ENCODE measurements at places on chromosomes 4 and X.

- no peak for DNase-seq
These were observed 139.9 kb downstream of the REPS2 start for GRCh38 chrX:17086317-17086716.

GRCh38 chr4:143986180-143986579 lies 33.0 kb downstream of the GYPB start:
- DNase-seq = no peak

DNA sequence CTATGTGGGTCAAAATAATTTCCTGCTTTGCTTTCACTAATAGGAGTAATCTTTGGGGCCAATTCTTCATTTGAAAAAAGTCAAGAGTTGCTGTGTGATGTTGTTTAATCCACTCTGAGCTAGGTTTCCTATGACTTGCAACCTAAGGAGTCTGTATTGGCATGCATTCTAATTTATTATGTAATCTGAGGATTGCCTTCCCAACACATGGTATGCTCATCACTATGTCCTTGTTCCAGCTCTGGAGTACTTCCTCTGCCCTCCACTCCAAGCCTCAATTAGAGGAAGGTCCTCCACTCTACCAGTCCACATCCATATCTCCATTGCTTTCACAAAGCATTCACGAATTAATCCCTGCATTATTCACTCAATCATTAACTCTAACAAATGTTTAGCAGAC lies 56.1 kb downstream of the PPP3CA start:
- no peak for DNase-seq

GRCh38 chrX:68746988-68747387 lies 81.8 kb upstream of the EFNB1 start:
- DNase-seq = no peak

DNA sequence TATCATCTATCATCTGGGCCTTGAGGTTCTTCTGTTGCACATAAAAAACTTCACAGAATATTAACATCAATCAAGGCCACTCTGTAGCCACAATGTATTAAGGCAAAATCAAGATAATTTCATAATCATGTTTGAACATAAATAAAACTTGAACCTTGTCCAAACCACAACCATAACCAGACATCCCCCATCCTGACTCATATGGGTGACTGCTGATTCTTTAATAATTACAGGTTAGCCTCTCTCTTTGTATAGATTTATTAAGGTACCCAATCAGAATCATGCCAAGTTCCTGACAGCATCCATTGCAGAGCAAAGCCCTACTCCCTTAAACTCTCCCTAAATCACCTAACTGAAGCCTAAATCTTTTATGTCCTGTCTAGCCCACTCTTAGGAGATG lies 16.7 kb upstream of the AREG start:
- no peak for DNase-seq

DNA sequence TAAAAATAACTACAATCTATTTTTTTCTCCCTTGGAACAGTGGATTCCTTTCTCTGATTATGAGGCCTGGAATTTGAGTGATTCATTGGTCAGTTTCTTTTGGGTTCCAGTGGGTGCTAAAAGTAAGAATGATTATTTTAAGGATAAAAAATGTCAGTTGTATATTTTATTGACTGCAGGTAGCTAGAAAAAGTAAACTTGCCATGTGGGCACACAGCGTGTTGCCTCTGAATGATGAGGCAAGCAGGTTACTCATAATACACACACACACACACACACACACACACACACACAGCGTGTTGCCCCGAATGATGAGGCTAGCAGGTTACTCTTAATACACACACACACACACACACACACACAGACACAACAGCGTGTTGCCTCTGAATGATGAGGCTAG lies 13.8 kb downstream of the GALNT7 start:
- DNase-seq = no peak

DNA sequence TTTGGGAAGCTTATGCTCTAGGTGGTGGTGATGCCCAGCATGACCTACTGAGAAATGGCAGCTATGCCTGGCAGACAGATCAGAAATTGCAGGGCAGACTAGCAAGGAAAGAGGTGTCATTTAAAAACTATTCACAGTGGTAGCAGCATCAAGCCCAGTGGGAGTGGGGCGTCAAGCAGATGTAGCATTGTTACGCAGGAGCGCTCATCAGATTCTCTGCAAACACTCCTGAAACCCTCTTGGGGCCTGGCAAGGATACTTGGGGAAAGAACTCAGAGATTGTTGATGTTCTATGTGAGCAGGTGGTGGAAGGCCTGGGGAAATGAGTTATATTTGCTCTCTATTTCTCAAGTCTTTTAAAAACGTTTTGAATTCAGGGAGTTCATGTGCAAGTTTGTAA lies 437.6 kb downstream of the RAPGEF2 start:
- DNase-seq = no peak

DNA sequence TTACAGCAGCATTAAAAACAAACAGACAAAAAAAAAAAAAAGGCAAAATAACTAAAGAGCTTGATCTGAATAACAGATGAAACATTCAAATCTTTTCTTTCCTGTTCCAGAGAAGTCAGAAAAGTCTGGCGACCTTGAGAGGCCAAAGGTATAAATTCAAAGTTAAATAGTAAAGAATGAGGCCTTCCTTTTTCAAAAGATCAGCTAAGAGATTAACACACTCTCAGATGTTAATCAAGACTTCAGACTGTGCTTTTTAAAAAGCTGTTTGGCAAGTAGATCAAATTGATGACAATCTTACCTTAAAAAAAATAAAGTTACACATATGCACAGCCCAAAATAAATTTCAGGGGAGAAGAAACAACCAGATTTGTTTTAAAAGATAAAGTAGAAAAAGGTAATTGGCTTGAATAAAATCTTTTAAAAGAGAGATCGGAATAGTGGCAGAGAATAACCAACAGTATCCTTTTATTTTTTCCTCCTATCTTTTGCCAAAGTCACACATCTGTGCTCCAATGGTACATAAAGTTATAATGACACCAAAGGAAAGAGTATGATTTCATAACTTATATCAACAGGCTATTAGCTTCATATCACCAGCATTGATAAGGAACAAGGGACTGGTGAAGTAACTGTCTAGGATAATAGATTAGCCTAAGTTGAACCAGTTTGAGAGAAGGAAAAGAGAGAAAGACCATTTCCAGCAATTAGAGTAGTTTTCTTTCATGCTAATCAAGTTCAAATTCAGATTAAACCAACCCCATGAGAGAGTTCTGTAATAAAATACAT lies 70.4 kb downstream of the METTL14 start:
- no peak for DNase-seq

DNA sequence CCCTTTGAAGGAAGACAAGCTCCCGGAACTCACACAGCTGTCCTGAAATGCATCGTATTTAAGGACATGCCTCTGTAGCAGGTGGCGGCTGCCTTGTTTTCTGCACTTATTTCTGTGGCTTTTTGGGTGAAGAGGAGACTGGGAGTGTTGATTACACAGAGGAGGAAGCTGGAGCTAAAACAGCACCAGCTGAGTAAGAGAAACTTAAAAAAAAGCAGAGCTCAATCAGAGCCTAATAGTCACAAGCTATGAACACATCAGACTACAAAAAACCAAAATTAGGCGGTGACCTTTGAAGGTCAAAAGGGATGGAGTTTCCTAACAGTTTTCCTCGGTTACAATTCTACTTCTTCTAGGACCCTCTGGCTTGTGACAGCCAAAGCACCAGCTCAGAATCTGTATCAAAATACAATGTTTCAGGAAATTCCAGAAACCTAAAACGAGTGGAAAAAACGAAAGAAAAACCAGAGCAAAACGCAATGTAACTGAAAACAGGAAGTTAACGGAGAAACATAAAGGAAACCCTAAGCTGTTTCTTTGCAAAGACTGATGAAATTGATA lies 13.5 kb downstream of the PRKX start:
- no peak for DNase-seq

- no peak for DNase-seq
These were observed 9.9 kb downstream of the ANAPC4 start for GRCh38 chr4:25386926-25387325.

- DNase-seq = no peak
These were observed 35.0 kb upstream of the GYG2 start for GRCh38 chrX:2793752-2794151.

DNA sequence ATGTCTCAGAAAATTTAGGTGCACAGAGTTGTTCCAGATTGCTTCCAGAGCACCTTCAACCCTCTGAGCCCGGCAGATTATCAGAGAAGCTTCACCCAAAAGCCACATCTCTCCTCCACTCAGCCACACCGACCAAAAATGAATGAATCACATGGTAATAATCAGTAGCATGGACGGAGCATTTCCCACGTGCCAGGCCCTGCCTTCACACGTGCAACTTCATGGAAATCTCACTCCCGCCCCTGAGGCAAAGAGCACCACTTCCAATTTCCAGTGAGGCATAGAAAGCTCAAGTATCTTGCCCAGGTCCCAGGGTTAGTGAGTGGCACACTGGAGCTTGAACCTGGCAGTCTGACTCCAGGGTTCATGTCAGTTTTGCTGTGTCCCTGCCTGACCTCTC lies 56.5 kb downstream of the RELL1 start:
- no peak for DNase-seq

DNA sequence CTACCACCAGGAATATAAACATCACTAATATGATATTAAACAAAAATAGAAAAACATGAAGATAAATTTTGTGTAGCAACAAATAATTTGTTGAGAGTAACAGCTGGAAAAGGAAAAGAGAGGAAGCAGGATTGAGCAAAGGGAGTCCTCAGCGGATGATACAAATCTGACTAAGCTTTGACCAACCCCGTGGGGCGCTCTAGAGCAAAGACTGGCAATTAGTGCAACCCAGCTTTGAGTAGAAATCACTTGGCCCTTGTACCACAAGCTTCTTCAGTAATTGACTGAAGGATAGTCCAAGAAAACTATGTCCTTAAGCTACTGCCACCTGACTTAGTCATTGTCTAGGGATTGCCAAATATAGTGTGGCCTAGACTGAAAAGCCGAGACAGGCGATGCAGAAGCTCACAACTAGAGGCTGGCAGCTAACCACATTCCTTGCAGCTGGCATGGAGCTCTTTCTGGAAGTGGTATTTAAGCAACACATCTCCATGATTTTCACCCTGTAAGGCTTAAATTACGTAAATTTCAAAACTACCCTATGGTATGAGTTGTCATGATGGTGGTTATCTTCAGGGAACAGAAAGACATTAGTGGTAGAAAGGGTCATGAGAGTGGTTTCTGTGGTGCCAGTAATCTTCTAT lies 396.0 kb downstream of the PDGFC start:
- DNase-seq = no peak

GRCh38 chr4:110793381-110793801 lies 170.5 kb upstream of the PITX2 start:
- DNase-seq = no peak

DNA sequence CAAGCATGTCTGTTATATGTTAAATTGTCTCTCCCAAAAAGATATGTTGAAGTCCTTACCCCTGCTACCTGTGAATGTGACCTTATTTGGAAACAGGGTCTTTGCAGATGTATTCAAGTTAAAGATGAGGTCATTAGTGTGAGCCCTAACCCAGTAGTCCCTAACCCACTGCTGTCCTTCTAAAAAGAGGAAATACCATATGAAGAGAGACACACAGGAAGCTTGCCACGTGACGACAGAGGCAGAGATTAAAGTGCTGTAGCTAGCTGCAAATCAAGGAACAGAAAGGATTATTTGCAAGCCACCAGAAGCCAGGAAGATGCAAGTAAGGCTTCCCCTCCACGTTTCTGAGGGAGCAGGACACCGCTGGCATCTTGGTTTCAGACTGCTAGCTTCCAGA lies 150.1 kb downstream of the HNRNPD start:
- peak; percentile 79 for DNase-seq

- no peak for DNase-seq
These were observed 645 bp downstream of the AMMECR1 start for GRCh38 chrX:110317061-110317819.

- no peak for DNase-seq
These were observed 16.9 kb upstream of the PHEX start for GRCh38 chrX:22015139-22015750.

GRCh38 chrX:69222103-69223090 lies 57.1 kb upstream of the PJA1 start:
- peak; percentile 77 for DNase-seq

- DNase-seq = no peak
These were observed 45.5 kb upstream of the PROM1 start for GRCh38 chr4:16129336-16129735.

DNA sequence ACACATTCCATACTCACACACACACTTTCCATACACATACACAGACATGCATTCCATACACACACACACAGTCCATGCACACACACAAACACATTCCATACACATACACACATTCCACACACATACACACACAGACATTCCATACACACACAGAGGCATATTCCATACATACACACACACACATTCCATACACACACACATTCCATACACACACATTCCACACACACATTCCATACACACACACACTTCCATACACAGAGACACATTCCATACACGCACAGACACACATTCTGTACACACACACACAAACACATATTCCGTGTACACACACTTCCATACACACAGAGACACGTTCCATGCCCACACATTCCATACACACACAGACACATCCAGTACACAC lies 14.8 kb downstream of the LINC00632 start:
- DNase-seq = no peak

GRCh38 chr4:36332023-36332781 lies 50.8 kb downstream of the DTHD1 start:
- DNase-seq = no peak

DNA sequence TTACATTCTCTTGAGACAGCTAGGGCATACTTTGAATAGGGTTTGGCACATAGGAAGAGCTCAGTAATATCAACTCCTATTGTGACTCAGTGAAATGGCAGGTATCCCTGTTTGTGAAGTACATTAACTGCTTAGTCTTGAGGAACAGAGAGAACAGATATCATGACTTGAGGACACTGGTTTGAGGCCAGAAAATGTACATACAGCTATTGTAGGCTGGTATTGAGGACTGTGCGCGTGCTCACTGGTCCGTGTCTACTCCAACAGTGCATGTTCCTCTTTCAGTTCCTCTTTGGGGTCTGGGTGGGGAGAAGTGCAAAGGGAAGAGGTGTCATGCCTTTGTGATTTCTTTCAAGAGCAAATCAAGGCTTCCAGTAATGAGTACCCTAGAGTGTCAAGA lies 34.6 kb upstream of the TBC1D9 start:
- no peak for DNase-seq

DNA sequence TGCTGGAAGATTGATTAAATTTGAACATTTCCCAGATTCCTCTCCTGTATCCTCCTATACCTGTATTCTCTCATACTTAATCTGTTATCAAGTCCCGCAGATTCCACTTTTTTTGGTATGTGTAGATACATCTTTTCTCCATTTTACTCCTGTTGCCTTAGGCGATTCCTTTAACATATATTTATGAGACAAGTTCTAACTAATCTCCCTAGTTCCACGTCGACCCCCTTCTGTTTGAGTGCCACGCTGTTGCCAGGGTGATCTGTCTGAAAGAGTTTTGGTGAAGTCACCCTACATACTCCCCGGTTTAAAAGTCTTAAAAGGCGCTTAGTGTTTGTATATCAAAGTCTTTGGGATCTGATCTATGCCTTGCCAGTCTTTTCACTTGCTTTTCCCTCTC lies 2.4 kb downstream of the HNRNPH2 start:
- no peak for DNase-seq

- DNase-seq = no peak
These were observed 11.8 kb downstream of the RBM47 start for GRCh38 chr4:40617872-40618271.

- no peak for DNase-seq
These were observed 80.3 kb upstream of the HHIP start for GRCh38 chr4:144565527-144566195.

All from cardiac septum (tissue), 1 donor.